ENCODE measurements at places on chromosomes 4 and X. TPM values are rescaled to one million over a fixed set of nuclear protein-coding genes. Genes with fewer than 3 reads are reported as not detected.

- no peak overlapping the region for H3K4me3 ChIP-seq
- no peaks in the 10 kb centered on the region for H3K4me1 ChIP-seq
- no peak for DNase-seq
- no peaks in the 10 kb centered on the region for H3K27me3 ChIP-seq
Observed at GRCh38 chr4:103499094-103499493, 220.7 kb downstream of the TACR3 start.

GRCh38 chr4:87018753-87019152 lies 83.9 kb downstream of the AFF1 start:
- DNase-seq = no peak
- H3K4me1 ChIP-seq = peaks cover 65% of the 10 kb centered on the region
- no peak overlapping the region for H3K4me3 ChIP-seq

DNA sequence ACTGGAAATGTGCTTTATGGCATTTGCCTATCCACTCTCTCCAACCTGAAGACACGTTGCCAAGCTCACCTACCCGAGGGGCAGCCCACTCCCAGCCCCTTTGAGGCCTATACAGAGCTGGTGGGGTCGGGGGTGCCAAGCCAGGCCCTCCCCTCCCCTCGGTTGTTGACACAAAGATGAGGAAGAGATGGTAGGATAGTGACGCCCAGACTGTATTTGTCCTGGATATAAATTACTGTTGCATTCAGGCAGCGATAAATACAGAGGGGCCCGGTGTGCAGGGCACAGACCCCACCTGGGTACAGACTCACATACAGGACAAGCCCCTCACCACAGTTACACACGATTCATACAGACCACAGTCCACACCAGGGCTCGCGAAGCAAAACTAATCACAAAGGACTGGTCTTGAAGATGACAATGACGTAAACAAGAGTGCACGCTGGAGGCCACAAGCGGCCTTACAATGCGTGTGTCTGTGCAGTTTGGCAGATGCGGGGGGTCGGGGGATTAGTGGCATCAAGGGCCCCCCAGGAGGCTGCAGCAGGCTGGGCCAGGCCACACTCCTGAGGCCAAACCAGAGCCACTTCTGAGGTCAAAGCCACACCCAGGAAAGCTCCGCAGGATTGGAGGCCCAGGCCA lies 14.6 kb downstream of the DGKQ start:
- peak; percentile 35 for DNase-seq
- no peaks in the 10 kb centered on the region for H3K36me3 ChIP-seq
- H3K27ac ChIP-seq = no peak overlapping the region
- no peak overlapping the region for H3K4me3 ChIP-seq
- no peaks in the 10 kb centered on the region for H3K4me1 ChIP-seq
- no peaks in the 10 kb centered on the region for H3K27me3 ChIP-seq

- H3K27ac ChIP-seq = no peak overlapping the region
- no peak for DNase-seq
- no peak overlapping the region for H3K4me3 ChIP-seq
- H3K36me3 ChIP-seq = no peaks in the 10 kb centered on the region
Observed at GRCh38 chr4:70997036-70997435, 3.6 kb downstream of the DCK start.

DNA sequence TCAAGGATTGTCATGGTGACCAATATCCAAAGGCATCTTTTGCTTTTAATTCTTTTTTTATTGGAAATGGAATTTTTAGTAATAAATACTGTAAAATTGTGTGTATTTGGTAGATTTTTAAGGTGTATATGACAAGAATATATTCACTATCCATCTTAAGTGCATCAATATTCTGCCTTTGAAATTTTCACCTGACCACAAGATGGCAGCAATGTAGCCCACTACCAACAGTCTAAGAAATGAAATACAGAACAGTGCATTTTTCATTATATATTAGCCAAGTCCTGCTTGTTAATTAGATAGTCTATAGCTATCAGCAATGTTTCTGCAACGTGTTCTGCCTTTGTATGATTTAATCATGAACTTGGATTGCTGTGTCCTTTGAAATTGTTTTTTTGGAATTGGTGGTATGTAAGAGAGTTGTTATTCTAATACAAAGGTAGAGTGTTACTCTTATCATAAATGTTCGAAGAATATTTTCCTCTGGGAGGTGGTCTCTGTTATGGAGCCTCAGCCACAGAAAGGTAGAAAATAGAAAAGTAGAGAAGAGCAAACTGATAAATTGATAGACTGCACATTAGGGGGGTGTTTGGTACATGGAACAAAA lies 38.2 kb downstream of the HPGDS start:
- H3K4me3 ChIP-seq = no peak overlapping the region
- no peaks in the 10 kb centered on the region for H3K27me3 ChIP-seq
- H3K27ac ChIP-seq = no peak overlapping the region
- DNase-seq = no peak
- H3K36me3 ChIP-seq = no peaks in the 10 kb centered on the region

GRCh38 chrX:29419774-29420553 lies 795.4 kb upstream of the MAGEB2 start:
- H3K27me3 ChIP-seq = no peaks in the 10 kb centered on the region
- no peak overlapping the region for H3K27ac ChIP-seq
- no peak overlapping the region for H3K4me3 ChIP-seq
- H3K4me1 ChIP-seq = no peaks in the 10 kb centered on the region

GRCh38 chr4:6912441-6912840 lies 2.8 kb downstream of the TBC1D14 start:
- no peaks in the 10 kb centered on the region for H3K27me3 ChIP-seq
- no peak for DNase-seq

- no peaks in the 10 kb centered on the region for H3K36me3 ChIP-seq
- H3K27ac ChIP-seq = no peak overlapping the region
- H3K4me3 ChIP-seq = no peak overlapping the region
- no peaks in the 10 kb centered on the region for H3K27me3 ChIP-seq
- H3K4me1 ChIP-seq = no peaks in the 10 kb centered on the region
Observed at GRCh38 chr4:149398993-149399392, 416.6 kb downstream of the IQCM start.

DNA sequence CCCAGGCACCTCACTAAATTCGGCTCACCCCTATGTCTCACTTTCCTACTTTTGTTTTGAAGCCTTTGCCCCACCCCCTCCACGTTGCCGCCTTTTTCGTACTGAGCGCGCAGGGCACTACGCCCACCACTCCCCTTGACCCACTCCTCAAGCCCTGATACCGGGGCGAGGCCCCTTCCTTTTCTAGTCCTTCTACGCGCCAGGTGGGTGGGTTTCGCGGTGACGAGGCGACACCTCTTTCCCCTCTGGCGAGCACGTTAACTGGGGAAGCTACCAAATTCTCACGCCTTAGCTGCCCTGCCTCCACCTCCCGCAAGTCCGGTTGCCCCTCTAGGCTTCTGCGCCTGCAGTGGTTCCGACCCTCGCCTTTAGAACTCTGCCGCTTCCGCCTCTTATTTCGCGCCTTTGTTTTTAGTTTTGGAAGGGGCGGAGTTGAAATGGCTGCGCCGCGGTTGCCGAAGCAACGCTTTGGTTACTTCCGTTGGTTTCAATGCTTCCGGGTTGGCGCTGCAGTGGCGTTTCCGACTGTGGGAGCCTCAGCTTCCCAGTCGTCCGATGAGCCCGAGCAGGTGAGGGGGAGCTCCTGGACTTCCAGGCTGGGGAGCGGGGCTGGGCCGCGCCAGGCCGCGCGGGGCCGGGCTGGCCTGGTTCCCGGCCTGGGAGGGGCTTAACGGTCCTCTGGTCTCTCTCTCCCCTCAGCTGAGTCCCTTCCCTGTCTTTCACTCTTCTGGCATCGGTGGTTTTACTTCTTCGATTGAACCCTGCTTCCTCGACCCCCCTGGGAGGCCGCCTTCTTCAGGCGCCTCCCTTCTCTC lies at the start of gene SLC25A14:
Gene SLC25A14, plus strand, starts transcription at position 512 of the 815 bp plus-strand sequence. CDS start 360 bp downstream, outside the sequence.
- peak within 1 kb of the TSS; percentile 61 for H3K4me3 ChIP-seq
- peak; percentile 70 for DNase-seq
- no peaks in the 10 kb centered on the region for H3K4me1 ChIP-seq
- no peaks in the 10 kb centered on the region for H3K27me3 ChIP-seq

- no peaks in the 10 kb centered on the region for H3K4me1 ChIP-seq
- no peaks in the 10 kb centered on the region for H3K27me3 ChIP-seq
- H3K27ac ChIP-seq = no peak overlapping the region
- no peak overlapping the region for H3K4me3 ChIP-seq
- DNase-seq = no peak
- H3K36me3 ChIP-seq = no peaks in the 10 kb centered on the region
Observed at GRCh38 chr4:53863158-53863557, 201.2 kb downstream of the CHIC2 start.

GRCh38 chr4:24973404-24973746 lies 57.4 kb downstream of the LGI2 start:
- DNase-seq = no peak
- no peak overlapping the region for H3K4me3 ChIP-seq
- H3K4me1 ChIP-seq = no peaks in the 10 kb centered on the region
- no peaks in the 10 kb centered on the region for H3K27me3 ChIP-seq
- H3K27ac ChIP-seq = no peak overlapping the region
- H3K36me3 ChIP-seq = no peaks in the 10 kb centered on the region

DNA sequence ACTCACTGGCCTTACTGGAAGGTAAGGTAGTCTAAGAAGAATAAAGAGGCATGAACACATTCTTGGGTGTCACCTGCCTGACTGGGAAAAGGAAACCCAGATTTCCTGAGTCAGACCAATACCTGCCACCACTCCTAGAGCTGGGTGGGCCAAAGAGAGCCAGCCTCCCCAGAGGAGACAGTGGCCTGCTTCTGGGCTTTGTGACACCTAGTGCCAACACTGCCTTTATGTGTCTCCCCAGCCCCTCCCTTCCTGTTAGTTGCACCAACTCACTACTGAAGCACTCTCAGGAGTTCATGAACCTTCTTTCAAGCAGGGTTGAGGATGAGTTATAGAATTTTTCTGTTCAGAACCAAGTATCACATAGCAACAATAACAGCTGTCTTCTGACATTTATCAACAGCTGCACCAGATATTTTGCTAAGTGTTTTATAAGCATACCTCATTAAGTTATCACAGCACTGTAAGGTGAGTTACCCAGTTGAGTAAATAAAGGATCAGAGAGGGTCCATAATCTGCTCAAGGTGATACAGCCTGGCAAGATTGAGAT lies 77.6 kb upstream of the ETNPPL start:
- H3K27ac ChIP-seq = no peak overlapping the region
- no peak for DNase-seq
- no peak overlapping the region for H3K4me3 ChIP-seq
- H3K27me3 ChIP-seq = no peaks in the 10 kb centered on the region
- no peaks in the 10 kb centered on the region for H3K4me1 ChIP-seq

DNA sequence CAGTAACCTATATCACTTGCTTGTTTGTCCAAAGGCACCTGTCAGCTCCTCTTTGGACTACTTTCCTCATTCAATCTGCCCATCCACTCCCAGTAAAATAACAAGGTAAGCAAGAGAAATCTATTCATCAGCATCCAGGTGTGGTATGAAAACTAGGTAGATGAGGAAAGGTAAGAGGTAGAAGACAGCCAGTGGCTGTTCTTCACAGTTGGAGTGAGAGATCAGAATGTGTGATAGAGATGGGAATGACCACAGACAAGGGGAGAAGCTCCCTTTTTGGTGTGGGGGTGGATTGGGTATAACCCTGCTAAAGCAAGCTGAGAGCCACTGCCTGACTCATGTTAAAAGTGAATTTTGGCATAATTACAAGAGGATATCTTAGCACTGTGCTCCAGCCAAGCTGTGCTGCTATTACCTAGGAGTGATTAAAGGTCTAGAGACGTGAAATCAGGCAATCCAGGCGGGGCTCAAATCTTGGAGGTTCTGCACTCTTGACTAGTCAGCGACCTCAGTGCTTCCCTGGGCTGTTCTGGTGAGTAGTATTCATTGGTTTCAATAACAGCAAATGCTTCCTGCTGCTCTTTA lies 28.1 kb upstream of the RASL11B start:
- no peaks in the 10 kb centered on the region for H3K4me1 ChIP-seq
- no peak for DNase-seq
- no peak overlapping the region for H3K27ac ChIP-seq
- H3K36me3 ChIP-seq = no peaks in the 10 kb centered on the region

GRCh38 chr4:5134620-5135019 lies 83.3 kb downstream of the STK32B start:
- H3K4me1 ChIP-seq = peaks cover 12% of the 10 kb centered on the region
- no peak overlapping the region for H3K27ac ChIP-seq
- H3K27me3 ChIP-seq = no peaks in the 10 kb centered on the region

- H3K4me3 ChIP-seq = no peak overlapping the region
- H3K36me3 ChIP-seq = no peaks in the 10 kb centered on the region
- H3K27ac ChIP-seq = no peak overlapping the region
- no peaks in the 10 kb centered on the region for H3K27me3 ChIP-seq
Observed at GRCh38 chr4:37885496-37885895, 5.4 kb upstream of the TBC1D1 start.

- H3K27me3 ChIP-seq = peaks cover 3% of the 10 kb centered on the region
- H3K36me3 ChIP-seq = no peaks in the 10 kb centered on the region
- no peak overlapping the region for H3K4me3 ChIP-seq
- no peak overlapping the region for H3K27ac ChIP-seq
Observed at GRCh38 chrX:47900833-47901232, 64.1 kb downstream of the ZNF81 start.

GRCh38 chr4:6608758-6609414 lies 31.6 kb upstream of the MRFAP1 start:
- no peak overlapping the region for H3K27ac ChIP-seq
- no peak overlapping the region for H3K4me3 ChIP-seq
- no peaks in the 10 kb centered on the region for H3K4me1 ChIP-seq
- H3K27me3 ChIP-seq = no peaks in the 10 kb centered on the region
- H3K36me3 ChIP-seq = no peaks in the 10 kb centered on the region

DNA sequence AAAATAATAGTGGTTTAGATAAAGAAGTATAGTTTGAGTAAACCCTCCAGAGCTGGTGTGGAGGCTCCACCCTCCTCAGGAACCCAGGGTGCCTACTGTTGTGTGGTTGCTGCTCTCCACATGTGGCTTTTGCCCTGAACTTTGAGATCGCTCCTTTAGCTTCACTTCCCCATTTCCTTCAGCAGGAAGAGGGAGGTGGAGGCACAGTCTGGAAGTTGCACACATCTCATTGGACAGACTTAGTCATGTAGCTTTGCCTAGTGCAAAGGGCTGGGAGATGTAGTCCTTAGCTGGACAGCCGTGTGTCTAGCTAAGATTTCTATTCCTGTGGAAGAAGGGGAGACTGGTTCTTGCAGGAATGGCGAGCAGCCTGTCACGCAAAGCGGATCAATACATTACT lies 37.9 kb downstream of the RGS12 start:
- H3K4me3 ChIP-seq = no peak overlapping the region
- peaks cover 12% of the 10 kb centered on the region for H3K4me1 ChIP-seq
- H3K36me3 ChIP-seq = no peaks in the 10 kb centered on the region

Gene SH2D1A
- 0.08 TPM for polyA plus RNA-seq

Gene CTAG1B
- polyA plus RNA-seq = not detected

Gene SLC25A53
- 3.7 TPM for polyA plus RNA-seq

Gene GPR119
- polyA plus RNA-seq = 7.6 TPM

Gene CSAG2
- not detected for polyA plus RNA-seq

Gene RELL1
- 0.38 TPM for polyA plus RNA-seq

Gene TMEM154
- polyA plus RNA-seq = 0.12 TPM

Gene CCDC120
- polyA plus RNA-seq = 7.3 TPM

Gene HELT
- polyA plus RNA-seq = not detected

Gene RPL9
- 1,500 TPM for polyA plus RNA-seq

Gene PRR32
- polyA plus RNA-seq = not detected

Gene UGT8
- polyA plus RNA-seq = 4.9 TPM

Gene TAB3
- 14.9 TPM for polyA plus RNA-seq

Gene SAGE1
- polyA plus RNA-seq = not detected

Gene MAOB
- 15.1 TPM for polyA plus RNA-seq

Gene ACSL4
- 8.4 TPM for polyA plus RNA-seq

Gene CT45A5
- polyA plus RNA-seq = not detected

Data from pancreas (tissue), 10 donors.